ENCODE measurements at places on chromosomes 5 and 9. TPM values are rescaled to one million over a fixed set of nuclear protein-coding genes. Genes with fewer than 3 reads are reported as not detected.

- DNase-seq, result no peak
Measured at GRCh38 chr9:111659691-111660090, 1.7 kb upstream of the GNG10 start.

The ANKRD31 gene
- 0.13 TPM for total RNA-seq

DNA sequence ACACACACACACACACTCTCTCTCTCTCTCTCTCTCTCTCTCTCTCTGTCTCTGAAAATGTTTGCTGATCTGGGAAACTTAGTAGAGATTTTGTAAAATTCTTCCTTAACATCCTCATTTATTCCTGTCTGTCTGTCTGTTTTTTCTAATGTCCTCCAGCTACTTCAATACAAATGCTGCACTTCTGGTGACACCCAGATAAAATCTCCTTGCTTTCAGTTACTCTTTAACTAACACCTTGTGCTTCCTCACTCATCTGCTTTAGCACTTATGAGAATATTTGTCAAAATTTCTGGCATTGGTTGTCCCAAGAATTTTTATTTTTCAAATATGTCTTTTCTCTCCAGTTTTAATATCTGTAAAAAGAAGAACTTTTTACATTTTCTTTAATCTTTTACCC, 35.0 kb upstream of the ARRDC3 start:
- no peak for DNase-seq

DNA sequence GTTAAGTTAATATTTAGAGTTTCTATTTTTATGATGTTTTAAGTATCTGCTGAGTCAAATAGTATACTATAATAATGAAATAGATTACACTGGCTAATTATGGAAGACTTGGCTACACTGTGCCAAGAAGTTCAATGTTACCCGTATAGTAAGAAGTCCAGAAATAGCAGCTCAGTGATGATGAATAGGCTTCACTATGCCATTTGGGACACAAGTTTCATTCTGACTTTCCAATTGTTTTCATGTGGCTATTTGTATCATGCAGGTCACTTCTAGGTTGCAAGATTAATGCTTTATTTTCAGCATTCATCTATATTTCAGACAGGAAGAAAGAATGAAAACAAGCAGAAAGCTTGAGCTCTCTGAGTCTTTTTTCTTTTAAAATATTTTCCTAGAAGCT, 194.5 kb upstream of the RIOK2 start:
- DNase-seq, result no peak

GRCh38 chr9:72473474-72474261, 47.7 kb upstream of the TMC1 start:
- DNase-seq, result no peak

GRCh38 chr5:72107131-72107900, at the start of gene MAP1B:
MAP1B (plus strand) TSS chr5:72107475; CDS start chr5:72107532, 57 bp downstream.
- no peak for DNase-seq

DNA sequence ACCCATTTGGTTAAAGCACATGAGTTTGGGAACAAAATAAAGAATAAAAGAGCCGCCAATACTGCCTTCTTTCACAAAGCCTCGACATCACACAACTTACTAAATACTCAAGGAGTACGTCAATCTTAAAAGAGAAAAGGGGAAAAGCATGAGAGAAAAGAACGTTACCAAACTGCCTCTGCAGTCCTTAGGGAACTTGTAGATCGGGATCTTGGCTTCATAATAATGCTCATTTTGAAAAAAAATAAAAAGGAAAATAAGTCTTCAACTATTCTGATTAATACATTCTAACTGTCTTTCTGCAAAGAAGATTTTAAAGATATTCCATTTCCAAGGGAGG, 618.4 kb downstream of the PDE4D start:
- DNase-seq, result no peak

The GRM6 gene
- total RNA-seq, result not detected

DNA sequence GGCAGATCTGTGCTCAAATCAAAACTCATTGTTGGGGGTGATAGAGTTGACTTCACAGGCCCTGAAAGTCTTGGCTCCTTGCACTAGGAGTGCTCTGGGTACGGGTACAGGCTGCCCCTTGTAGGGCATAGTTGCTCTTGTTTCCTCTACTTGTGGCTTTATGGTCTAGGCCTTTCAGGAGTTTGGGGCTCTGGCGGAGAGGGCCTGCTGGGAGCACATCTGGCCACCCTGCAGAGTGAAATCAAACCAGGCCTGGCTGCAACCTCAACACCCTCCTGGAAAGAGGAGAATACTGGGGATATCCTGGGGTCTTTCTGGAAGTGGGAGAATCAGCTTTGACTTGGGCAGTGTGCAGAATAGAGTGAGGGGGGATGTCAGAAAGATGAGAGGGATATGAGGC, 1.5 kb downstream of the TGFBI start:
- DNase-seq, result peak; percentile 64

The SPOCK1 gene
- total RNA-seq, result 59.8 TPM

DNA sequence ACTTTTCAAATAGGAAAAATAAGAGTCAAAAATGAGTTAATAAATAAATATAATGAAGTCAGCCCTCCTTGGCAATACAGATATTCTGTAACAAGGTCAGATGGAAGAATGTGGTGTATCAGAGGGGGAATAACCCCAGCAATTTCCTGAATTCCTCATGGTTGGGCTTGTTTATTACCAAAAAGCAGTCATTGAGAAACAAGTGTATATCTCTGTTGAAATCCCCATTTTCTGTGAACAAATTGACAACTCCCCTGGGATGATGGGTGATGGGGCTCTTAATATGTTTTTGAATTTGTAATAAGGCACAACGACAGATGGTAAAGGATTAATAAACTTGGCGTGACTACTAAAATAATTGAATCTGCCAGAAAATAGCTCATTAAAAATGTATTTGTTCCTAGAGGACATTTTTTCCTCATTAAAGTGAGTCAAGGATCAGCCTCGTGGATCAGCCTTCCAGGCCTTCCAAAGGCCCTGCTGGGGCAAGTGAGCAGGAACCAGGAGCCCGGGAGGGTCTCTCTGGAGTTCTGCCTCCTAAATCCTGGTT, 34.2 kb downstream of the THBS4 start:
- no peak for DNase-seq

GRCh38 chr5:19782566-19782965, 205.4 kb downstream of the CDH18 start:
- DNase-seq, result no peak

GRCh38 chr9:97703437-97704344, 6.6 kb upstream of the XPA start:
- DNase-seq, result no peak

All from mesenteric fat pad (tissue), 1 donor.